ENCODE measurements at places on chromosomes 5 and 9.

- no peak overlapping the region for H3K27ac ChIP-seq
- H3K36me3 ChIP-seq = no peaks in the 10 kb centered on the region
- peaks cover 2% of the 10 kb centered on the region for H3K4me1 ChIP-seq
- peaks cover 7% of the 10 kb centered on the region for H3K27me3 ChIP-seq
- no peak overlapping the region for H3K4me3 ChIP-seq
Measured at GRCh38 chr9:127773981-127774380, 4.5 kb downstream of the SH2D3C start.

- no peaks in the 10 kb centered on the region for H3K36me3 ChIP-seq
- H3K4me3 ChIP-seq = peak overlapping the region; percentile 11
- peak; percentile 8 for DNase-seq
- H3K4me1 ChIP-seq = no peaks in the 10 kb centered on the region
- no peaks in the 10 kb centered on the region for H3K27me3 ChIP-seq
- no peak overlapping the region for H3K27ac ChIP-seq
Measured at GRCh38 chr9:133658442-133659431, 22.6 kb downstream of the DBH start.

GRCh38 chr9:108591121-108591520, 264.7 kb downstream of the ACTL7B start:
- DNase-seq = no peak
- no peak overlapping the region for H3K27ac ChIP-seq
- no peak overlapping the region for H3K4me3 ChIP-seq
- H3K27me3 ChIP-seq = no peaks in the 10 kb centered on the region

GRCh38 chr9:16398691-16399090, 471.8 kb downstream of the BNC2 start:
- peaks cover 3% of the 10 kb centered on the region for H3K4me1 ChIP-seq
- H3K36me3 ChIP-seq = no peaks in the 10 kb centered on the region
- H3K4me3 ChIP-seq = no peak overlapping the region
- peak; percentile 51 for DNase-seq

GRCh38 chr5:142862594-142862993, 92.4 kb downstream of the ARHGAP26 start:
- H3K27ac ChIP-seq = no peak overlapping the region
- no peaks in the 10 kb centered on the region for H3K36me3 ChIP-seq
- no peaks in the 10 kb centered on the region for H3K4me1 ChIP-seq
- H3K4me3 ChIP-seq = no peak overlapping the region

DNA sequence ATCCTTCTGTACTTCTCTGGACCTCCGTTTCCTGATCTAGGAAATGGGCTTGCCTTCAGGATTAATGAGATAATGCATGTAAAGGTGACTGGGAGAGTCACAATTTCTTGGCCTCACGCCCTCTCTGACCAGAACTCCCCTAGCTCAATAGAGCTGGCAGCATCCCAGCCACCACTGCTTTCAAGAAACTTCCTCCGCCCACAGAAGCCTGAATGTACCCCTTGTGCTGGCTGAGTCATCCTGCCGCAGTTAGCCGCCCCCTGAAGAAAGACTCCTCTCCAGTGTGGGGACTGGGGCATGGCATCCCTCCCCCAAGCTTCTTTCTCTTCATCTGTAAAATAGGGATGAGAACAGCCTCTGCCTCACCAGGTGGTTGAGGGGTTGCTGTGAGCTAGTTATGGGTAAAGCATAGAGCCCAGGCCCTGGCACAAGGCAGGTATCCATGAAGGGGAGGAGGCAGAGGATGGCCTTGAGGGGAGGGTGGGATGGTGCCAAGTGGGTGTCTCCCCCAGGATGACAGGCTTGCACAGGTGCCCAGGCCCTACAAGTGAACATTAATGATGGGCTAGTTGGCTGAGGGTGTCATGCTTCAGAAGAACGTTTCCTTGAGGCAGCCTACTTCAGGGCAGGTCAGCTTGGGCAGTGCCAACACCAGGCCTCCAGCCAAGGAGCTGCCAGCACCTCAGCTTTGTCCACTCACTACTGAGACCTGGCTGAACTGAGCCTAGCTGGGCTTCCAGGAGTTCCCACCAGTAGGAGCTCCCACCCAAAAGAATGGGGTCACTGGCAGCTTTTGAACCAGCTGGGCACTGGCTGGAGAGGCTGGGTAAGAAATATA, 3.4 kb downstream of the PDLIM4 start:
- H3K4me3 ChIP-seq = peak overlapping the region; percentile 80
- H3K4me1 ChIP-seq = peaks cover 56% of the 10 kb centered on the region
- H3K27ac ChIP-seq = peak overlapping the region; percentile 99
- no peaks in the 10 kb centered on the region for H3K36me3 ChIP-seq

GRCh38 chr5:87155106-87155505, 112.6 kb upstream of the RASA1 start:
- no peak for DNase-seq
- H3K4me3 ChIP-seq = no peak overlapping the region
- H3K36me3 ChIP-seq = no peaks in the 10 kb centered on the region

DNA sequence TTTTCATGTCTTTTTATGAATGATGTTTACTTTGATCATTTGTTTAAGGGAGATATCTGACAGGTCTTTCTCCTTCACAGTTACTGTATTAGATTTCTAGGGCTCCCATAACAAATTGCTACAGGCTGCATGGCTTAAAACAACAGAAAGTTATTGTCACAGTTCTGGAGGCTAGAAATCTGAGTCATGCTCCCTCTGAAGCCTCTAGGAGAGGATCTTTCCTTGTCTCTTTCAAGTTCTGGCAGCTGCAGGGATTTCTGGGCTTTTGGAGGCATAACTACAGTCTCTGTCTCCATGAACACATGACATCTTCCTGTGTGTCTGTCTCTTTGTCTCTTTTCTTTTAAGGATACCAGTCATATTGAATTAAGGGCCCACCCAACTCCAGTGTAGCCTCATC, 557.3 kb upstream of the SEMA6A start:
- H3K27me3 ChIP-seq = no peaks in the 10 kb centered on the region
- no peak overlapping the region for H3K27ac ChIP-seq
- H3K4me1 ChIP-seq = no peaks in the 10 kb centered on the region
- H3K4me3 ChIP-seq = no peak overlapping the region
- H3K36me3 ChIP-seq = no peaks in the 10 kb centered on the region
- DNase-seq = no peak

DNA sequence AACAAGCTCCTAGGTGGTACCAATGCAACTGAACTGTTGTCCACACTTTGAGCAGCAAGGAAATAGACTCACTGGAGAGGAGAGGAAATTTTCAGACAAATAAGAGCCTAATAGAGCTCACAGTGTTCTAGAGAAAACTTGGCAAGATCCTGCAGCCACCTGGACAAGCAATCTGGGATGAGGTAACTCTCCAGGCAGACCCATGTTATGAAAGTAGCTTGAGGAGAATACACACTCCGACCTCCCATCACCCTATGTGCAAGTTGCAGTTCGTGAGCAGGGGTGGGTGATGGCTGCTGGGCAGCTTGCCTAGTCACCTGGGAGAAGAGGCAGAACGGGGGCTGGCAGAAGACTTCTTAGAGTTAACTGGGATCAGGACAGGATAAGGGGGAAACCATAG, 102.2 kb downstream of the KLF4 start:
- no peak overlapping the region for H3K27ac ChIP-seq
- no peaks in the 10 kb centered on the region for H3K4me1 ChIP-seq
- peaks cover 4% of the 10 kb centered on the region for H3K27me3 ChIP-seq
- no peak overlapping the region for H3K4me3 ChIP-seq
- no peaks in the 10 kb centered on the region for H3K36me3 ChIP-seq
- DNase-seq = no peak

DNA sequence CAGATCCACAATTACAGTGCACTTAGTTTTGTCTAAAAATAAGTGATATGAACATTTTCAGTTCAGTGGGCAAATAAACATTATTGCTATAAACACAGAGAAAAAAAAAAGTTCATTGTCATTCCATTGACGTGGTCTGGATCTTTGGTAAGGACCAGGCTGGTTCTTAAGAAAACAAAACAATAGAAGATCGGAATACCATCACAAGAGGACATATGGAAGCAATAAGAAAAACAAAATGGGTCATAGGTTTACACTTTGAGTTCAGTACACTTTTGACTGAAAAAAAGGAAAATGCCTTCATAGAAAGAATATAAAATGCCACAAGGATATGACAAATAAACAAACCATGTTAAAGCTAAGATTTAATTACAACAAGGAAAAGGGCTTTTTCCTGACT, 289.5 kb upstream of the TYRP1 start:
- no peaks in the 10 kb centered on the region for H3K27me3 ChIP-seq
- DNase-seq = no peak
- no peak overlapping the region for H3K27ac ChIP-seq
- H3K4me1 ChIP-seq = no peaks in the 10 kb centered on the region
- H3K4me3 ChIP-seq = no peak overlapping the region
- H3K36me3 ChIP-seq = no peaks in the 10 kb centered on the region

- no peak overlapping the region for H3K27ac ChIP-seq
- no peaks in the 10 kb centered on the region for H3K4me1 ChIP-seq
- DNase-seq = no peak
- H3K27me3 ChIP-seq = no peaks in the 10 kb centered on the region
- no peak overlapping the region for H3K4me3 ChIP-seq
- no peaks in the 10 kb centered on the region for H3K36me3 ChIP-seq
Measured at GRCh38 chr5:126269511-126269910, 153.7 kb upstream of the GRAMD2B start.

GRCh38 chr5:1392801-1393565, 48.1 kb upstream of the CLPTM1L start:
- peaks cover 3% of the 10 kb centered on the region for H3K27me3 ChIP-seq
- no peak overlapping the region for H3K27ac ChIP-seq
- no peak overlapping the region for H3K4me3 ChIP-seq
- no peaks in the 10 kb centered on the region for H3K4me1 ChIP-seq
- DNase-seq = no peak

DNA sequence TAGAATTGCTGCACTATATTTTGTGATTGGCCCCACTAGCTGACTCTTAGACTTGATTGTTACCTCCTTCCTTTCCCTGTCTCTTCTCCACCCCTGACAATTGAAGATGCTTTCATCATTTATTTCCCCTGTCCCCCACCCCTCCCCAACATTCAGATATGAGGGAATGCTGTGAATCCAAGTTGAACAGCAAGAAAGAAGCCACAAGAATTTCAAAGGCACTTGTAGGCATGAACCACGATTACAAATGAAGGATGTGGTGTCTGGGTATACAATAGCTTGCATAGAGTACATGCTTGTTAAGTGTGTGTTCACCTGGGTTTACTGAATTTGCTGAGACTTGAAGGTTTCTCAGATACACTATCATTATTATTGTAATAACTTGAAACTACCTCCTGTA, 78.3 kb upstream of the TRIO start:
- H3K36me3 ChIP-seq = no peaks in the 10 kb centered on the region
- DNase-seq = no peak
- no peak overlapping the region for H3K4me3 ChIP-seq
- peaks cover 8% of the 10 kb centered on the region for H3K4me1 ChIP-seq

DNA sequence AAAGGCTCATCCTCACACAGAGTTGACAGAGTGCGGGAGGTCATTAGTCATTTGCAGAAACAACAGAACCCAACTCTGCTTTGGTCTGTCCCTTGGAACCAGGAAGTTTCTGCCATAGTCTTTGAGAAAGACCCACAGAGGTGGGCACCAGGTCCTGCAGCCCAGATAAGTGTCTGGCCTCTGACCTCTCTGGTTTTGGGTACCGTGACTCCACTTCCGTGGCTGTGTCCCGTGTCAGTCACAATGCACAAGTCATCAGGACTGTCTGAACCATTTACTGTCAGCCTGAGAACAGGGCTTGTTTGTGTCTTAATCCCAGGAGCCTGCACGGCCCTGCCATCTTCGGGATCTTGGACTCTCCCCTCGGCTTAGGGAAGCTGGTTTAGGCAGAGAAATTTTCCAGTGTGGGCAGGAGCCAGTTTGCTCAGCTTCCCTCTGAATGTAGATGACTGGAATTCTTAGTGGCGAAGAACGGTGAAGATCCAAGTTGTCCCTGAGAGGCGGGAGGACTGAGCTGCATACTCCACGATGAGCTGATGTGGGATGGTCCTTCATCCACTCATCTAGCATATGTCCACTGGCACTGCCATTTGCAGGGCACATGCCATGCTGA, 11.9 kb downstream of the GSN start:
- H3K36me3 ChIP-seq = peaks cover 1% of the 10 kb centered on the region
- no peaks in the 10 kb centered on the region for H3K27me3 ChIP-seq
- H3K27ac ChIP-seq = peak overlapping the region; percentile 96

DNA sequence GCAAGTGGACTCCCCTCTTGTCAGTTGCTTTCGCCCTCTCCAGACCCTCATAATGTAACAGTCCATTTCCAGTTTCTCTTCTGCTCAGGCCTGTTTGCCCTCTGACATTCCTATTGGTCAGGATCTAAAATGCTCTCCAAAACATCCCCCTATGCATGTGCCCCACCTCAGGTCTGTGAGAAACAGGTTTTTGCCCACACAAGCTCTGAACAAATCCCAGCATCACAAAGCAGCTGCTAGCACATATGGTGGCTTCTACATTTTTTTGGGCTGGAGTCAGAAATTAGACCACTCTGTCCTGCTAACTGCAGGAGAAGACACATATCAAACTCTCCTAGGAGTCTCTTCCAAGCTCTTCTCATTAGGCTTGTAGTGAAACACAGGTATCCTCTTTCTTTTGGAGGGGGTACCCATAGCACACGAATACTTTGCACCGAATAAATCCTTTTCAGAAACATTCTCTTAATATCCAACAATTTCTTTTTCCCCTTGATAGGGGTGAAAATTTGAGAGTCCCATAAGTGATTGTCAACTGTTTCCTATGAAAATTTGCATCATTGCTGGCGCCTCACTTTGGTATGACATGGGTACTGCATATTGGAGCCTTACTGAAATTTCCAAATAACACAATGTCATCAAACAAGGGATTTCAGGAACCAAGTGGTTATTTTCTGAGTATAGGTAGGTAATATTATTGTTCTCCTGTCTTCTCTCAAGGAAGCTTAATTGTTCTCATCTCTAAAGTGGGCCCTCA, 19.3 kb upstream of the HSPA9 start:
- H3K4me3 ChIP-seq = no peak overlapping the region
- H3K27ac ChIP-seq = no peak overlapping the region

- no peak for DNase-seq
- no peaks in the 10 kb centered on the region for H3K27me3 ChIP-seq
- H3K4me3 ChIP-seq = no peak overlapping the region
- H3K4me1 ChIP-seq = peaks cover 13% of the 10 kb centered on the region
- H3K36me3 ChIP-seq = no peaks in the 10 kb centered on the region
Measured at GRCh38 chr9:134459164-134459563, 132.9 kb downstream of the RXRA start.

DNA sequence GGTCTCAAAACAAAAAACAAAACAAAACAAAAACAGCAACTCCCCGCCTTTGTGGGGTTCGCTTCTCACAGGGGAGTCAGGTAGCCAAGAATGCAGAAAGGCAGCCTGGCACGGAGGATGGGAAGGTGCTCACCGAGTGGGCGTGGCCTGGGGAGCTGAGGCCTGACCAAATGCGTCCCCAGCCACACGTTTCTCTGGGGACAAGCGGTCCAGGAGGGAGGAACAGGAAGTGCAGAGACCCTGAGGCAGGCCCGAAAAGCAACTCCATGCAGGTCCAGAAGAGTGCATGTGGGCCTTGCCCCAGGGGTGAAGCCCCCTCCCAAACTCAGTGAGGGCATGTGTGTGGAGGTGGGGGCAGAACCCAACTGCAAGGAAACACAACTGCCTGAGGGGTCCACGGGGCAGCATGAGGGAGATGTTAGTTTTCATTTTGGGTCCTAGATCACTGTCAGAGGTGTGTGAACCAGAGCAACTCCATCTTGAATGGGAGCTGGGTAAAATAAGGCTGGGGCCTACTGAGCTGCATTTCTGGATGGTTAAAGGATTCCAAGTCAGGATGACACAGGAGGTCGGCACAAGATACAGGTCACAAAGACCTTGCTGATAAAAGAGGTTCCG, 2.6 kb upstream of the UAP1L1 start:
- H3K4me3 ChIP-seq = no peak overlapping the region
- peaks cover 14% of the 10 kb centered on the region for H3K36me3 ChIP-seq
- H3K27me3 ChIP-seq = no peaks in the 10 kb centered on the region
- no peak for DNase-seq
- no peak overlapping the region for H3K27ac ChIP-seq

Data from fibroblast of lung (primary cell).